ENCODE measurements at places on chromosomes 2 and 18.

DNA sequence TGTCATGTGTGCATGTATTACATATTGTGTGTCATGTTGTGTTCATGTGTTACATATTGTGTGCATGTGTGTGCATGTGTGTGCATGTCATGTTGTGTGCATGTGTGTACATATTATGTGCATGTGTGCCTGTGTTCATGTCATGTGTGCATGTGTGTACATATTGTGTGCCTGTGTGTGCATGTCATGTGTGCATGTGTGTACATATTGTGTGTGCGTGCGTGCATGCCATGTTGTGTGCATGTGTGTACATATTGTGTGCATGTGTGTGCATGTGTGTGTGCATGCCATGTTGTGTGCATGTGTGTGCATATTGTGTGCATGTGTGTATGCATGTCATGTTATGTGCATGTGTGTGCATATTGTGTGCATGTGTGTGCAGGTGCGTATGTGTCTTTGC lies 267.1 kb downstream of the EIPR1 start:
- no peak for DNase-seq

DNA sequence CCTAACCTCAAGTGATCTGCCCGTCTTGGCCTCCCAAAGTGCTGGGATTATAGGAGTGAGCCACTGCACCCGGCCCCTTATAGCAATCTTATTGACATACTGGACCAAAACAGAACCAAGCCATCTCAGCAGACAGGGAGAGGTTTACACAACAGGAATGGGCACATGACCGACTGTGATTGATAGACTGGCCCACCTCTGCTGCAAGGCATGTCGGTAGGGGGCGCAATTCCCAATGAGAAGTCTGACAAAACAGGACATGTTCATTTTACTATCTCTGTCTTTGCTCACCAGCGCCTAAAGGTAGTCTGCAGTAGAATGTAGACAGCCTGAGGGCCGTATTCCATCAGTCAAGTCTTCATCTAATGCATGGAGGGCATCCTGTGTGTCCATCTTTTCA lies 2.0 kb downstream of the LYPD6B start:
- peak; percentile 59 for DNase-seq

GRCh38 chr18:75198036-75198435 lies 10.9 kb downstream of the PTGR3 start:
- no peak for DNase-seq

DNA sequence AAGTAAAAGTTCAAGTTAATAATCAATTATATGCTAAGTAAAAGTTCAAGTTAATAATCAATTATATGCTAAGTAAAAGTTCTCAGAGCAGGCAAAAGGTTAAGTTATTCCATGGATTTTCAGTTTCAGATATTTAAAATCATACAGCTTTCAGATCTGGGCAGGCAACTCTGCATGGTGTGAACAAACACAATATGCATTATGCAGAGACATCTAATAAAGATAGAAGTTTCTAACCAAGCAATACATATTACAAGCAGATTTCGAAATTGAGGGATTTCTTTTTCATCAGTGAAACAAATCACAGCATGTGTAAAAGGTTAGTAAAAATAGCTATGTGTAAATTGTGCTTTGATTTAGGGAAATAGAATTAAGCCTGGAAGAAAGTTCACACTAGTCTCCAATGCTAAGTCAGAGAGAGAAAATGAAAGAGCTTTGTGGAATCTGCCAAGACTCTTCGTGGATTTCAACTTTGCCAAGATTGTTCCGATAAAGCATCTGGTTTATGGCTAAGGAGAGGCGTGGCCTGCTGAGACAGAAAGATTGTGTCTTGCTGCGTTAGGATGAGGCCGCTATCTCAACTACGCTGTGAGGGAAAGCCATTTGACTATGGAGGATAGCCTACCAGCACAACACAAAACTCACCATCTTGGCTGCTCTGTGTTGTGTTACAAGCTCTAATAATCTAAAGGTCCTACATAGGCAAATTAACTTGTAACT lies 60.1 kb upstream of the SLC16A14 start:
- no peak for DNase-seq

DNA sequence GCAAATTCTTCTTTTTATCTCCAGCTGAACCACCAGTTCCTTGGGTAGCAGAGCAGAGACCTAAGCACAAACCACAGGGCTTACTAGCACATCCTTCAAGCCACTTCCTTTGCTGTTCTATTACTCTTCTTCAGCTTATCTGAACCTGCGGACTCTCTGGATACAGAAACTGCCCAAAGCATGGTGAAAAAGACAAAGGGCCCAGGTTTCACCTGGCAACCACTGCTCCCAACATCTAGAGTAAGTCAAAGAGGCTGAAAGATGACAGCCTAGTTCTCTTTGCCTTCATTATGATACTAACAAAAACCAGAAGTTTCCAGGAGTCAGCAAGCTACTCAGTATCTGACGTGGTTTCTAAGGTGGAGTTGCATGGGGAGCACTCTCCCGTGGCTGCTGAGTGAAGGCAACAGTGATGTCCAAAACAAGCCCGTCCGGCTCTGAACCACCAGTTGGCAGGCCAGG lies 43.4 kb downstream of the KANSL3 start:
- DNase-seq, result no peak

DNA sequence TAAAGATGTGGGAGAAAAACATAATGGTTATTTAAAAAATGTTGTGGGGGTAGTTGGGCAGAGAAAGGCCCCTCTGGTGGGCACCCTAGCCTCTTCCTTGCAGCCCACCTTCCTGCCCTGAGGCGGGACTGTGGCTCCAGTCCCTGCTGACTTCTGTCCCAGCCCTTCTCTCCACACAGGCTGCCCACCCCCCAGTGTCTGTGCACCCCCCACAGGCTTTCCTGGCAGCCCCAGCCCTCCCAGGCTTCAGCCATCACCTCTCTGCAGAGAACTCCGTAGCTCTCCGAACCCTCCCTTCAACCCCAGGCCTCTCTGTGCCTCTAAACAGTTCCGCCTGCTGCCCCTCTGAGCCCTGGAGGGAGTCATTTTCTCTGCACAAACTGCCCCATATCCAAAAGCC lies 75.4 kb downstream of the DYSF start:
- no peak for DNase-seq

GRCh38 chr2:63654959-63655358 lies 66.2 kb downstream of the MDH1 start:
- DNase-seq, result no peak

DNA sequence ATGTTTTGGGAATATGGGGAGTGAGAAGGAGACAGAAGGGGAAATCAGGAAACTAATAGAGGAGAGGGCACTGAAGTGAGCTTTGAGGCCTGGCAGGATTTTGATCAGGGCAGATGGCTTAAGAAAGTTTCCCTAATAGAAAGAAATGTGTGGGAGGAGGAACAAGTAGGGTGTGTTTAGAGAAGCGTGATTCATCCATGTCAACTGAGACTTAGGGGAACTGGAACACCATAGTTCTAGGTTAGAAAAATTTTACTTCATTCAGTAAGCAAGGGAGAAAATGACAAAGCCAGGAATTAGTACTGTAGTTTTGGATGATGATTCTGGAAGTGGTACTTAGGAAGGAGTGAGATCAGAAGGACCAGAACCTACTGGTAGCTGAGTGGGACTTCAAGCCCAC lies 296.0 kb downstream of the PLCL1 start:
- DNase-seq, result no peak

GRCh38 chr2:65465124-65465523 lies 32.7 kb upstream of the SPRED2 start:
- no peak for DNase-seq

DNA sequence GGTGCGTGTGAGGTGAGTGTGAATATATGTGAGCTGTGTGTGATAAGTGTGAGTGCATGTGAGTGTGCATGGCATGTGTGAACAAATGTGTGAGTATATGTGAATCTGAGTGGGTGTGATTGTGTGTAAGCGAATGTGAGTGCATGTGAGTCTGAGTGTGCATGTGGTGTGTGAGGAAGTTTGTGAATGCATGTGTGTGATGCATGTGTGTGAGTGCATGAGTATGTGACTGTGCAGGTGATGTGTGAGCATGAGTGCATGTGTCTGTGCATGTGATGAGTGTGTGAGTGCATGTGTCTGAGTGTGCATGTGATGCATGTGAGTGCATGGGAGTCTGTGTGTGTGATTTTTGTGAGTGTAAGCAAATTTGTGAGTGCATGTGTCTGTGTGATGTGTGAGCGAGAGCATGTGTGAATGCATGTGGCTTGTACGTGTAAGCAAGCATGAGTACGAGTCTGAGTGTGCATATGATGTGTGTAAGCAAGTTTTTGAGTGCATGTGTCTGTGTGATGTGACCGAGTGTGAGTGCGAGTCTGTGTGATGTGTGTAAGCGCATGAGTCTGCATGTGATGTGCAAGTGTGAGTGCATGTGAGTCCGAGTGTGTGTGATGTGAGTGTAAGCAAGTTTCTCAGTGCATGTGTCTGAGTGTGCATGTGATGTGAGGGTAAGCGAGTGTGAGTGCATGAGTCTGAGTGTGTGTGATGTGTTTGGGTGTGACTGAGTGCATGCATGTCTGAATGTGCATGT lies 43.3 kb downstream of the COPS8 start:
- DNase-seq, result no peak

DNA sequence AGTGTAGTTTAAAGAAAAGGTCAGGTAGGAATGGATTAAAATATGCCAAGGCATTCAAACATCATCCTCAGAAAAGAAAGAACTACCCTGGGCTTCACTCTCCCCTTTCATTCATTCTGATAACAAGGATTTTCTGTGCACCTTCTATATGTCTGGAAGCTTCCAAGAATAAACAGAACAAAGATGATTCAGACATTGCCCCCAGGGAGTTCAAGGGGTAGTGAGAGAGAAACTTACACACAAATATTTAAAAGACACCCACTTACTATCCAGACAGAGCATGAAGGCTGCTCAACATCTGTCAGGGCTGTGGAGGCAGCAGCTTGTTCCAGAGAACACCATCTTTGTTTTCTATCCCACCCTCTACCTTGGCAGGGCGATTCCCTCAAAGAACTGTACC lies 140.5 kb downstream of the ALK start:
- DNase-seq, result no peak

GRCh38 chr2:237568121-237568660 lies 1.8 kb downstream of the PRLH start:
- no peak for DNase-seq

DNA sequence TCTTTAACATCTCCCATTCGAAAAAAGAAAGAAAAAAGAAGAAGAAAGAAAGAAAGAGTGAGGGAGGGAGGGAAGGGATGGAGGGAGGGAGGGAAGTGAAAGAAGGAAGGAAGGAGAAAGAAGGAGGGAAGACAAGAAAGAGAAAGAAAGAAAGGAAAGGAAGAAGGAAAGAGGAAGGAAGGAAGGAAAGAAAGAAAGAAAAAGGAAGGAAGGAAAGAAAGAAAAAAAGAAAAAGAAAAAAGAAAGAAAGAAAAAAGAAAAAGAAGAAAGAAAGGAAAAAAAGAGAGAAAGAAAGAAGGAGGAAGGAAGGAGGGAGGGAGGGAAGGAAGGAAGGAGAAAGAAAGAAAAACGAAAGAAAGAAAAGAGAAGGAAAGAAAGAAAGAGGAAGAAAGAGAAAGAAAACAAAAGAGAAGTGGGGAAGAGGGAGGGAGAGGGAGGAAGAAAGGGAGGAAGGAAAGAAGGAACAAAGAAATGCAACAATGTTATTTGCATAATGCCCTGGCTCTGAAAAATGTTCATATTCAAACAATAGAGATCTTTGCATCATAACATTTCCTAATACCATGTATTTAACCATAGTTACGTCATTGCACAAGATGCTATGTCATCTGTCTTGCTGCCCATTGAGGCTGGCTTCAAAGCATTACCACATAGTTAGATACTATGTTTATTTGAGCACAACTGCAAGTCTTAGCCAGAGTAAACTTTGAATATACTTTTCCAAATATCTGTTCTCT lies 550.6 kb downstream of the DSC3 start:
- no peak for DNase-seq

DNA sequence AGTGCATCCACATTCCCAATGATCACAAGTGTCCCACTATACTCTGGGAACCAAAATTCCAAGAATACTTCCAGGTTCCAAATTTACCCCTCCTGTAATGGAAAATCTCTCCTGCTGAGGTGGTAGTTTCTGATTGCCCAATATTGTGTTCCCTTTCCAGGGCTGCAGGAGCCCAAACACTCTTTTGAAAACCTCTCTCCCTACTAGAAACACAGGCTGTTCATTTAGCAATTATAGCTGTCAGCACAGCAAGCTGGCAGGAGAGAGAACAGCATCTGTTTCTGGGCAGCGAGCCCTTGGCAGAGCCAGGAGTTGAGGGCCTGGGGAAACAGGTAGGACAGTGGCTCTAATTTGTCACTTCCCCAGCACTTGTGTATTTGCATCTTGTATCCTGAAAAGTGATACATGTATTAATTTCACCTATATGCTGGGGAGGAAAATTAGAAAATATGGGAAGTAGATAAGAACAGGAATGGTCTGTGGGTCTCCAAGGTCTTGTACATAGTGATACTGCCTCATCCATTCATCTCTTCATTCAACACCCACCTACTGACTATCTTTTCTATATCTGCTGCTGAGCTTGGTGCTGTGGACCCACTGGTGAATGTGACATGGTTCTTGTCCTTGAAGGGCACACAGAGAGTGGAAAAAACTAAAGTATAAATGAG lies 16.9 kb upstream of the PAIP2B start:
- DNase-seq, result peak; percentile 28

- DNase-seq, result no peak
Measured at GRCh38 chr18:7626175-7626921, 59.2 kb downstream of the PTPRM start.

DNA sequence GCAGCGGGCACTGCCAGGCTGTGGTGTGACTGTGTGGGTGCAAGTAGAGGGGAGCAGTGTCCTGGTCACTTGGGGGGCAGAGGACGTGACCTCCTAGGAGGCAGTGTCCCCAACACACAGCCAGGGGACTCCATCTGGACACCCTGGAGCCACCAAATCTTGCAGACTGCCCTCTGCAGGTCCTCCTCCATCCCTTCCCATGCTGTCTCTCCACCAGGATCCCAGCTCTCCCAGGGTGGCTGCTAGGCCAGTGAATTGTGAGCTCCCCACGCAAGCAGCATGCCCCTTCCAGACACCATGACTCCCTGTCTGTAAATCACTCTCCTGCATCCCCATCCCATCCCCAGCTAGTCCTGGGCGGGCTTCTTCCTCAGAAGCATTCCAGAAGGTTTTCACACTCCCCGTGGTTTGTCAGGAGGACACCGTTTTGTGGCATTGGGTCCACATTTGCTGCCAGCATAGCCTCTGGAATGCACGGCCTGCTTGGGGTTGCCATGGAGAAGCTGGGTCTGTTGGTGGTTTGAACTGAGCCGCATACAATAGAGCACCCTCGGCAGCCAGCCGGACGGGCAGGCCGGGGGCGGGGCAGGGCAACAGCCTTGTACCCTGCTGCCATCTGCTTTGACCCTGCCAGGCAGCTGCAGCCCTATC lies 210.7 kb downstream of the KLHL29 start:
- DNase-seq, result peak; percentile 86

GRCh38 chr2:86468162-86469033 lies 27.2 kb downstream of the KDM3A start:
- DNase-seq, result no peak
